Right atrium auricular region (tissue), 2 donors: ENCODE measurements at places on chromosomes 5 and 9. TPM values are rescaled to one million over a fixed set of nuclear protein-coding genes. Genes with fewer than 3 reads are reported as not detected.

DNA sequence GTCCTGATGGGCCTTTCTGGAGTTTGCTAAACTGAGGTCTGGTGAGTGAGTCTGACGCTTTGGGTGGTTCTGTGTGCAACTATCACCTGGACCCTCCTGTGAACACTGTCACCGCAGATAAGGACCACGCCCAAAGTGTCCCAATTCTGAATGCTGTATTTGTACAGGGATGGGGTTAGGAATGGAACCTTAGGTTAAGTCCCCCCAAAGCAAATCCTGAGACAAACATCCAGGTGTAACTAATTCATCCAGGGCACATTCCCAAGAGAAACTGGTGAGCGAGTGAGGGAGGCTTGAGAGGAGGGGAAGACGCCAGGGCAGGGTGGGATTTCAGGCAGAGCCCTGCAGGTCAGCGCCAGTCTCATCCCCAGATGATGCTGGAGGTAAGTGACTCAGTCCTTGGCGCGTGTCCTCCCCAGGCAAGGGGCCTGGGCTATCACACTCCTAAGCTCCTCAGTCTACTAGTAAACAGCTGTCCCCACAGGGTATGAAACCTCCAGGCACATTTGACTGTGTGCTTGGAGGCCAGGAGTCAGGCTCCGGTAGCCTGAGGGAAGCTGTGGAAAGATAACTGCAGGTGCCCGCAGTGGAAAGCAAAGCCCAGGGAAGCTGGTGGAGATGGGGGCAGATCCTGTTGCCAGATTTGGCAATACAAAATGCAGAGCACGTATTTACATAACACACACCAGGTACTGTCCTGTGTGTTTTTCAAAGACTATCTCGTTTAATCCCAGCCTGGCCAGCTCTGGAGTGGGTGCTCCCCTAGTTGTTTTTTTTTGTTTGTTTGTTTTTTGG is 66.7 kb downstream of the IL6ST start:
- peaks cover 4% of the 10 kb centered on the region for H3K4me1 ChIP-seq
- H3K4me3 ChIP-seq: no peak overlapping the region
- no peak for DNase-seq
- H3K27me3 ChIP-seq: no peaks in the 10 kb centered on the region
- no peaks in the 10 kb centered on the region for H3K36me3 ChIP-seq

- no peak overlapping the region for H3K4me3 ChIP-seq
- DNase-seq: peak; percentile 81
- H3K27ac ChIP-seq: peak overlapping the region; percentile 88
- H3K27me3 ChIP-seq: no peaks in the 10 kb centered on the region
- H3K36me3 ChIP-seq: peaks cover 28% of the 10 kb centered on the region
- peaks cover 85% of the 10 kb centered on the region for H3K4me1 ChIP-seq
Measured at GRCh38 chr9:134413890-134414623, 87.8 kb downstream of the RXRA start.

DNA sequence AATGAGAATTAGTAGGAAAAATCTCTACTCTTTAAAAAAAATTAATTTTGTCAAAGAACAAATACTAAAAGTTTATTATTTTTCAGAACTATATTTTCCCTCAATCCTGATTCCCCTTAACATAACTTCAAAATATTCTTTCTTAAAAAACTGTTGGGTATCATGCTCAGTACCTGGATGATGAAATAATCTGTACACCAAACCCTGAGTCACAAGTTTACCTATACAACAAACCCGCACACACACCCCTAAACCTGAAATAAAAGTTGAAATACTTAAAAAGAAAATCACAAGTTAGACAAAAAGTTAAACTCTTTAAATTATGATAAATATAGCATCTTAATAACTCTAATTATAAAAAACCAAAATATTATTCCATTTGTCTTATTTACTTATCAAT is 812.3 kb downstream of the MAT2B start:
- DNase-seq: no peak
- no peak overlapping the region for H3K4me3 ChIP-seq
- H3K27me3 ChIP-seq: no peaks in the 10 kb centered on the region
- H3K36me3 ChIP-seq: no peaks in the 10 kb centered on the region
- H3K27ac ChIP-seq: no peak overlapping the region

DNA sequence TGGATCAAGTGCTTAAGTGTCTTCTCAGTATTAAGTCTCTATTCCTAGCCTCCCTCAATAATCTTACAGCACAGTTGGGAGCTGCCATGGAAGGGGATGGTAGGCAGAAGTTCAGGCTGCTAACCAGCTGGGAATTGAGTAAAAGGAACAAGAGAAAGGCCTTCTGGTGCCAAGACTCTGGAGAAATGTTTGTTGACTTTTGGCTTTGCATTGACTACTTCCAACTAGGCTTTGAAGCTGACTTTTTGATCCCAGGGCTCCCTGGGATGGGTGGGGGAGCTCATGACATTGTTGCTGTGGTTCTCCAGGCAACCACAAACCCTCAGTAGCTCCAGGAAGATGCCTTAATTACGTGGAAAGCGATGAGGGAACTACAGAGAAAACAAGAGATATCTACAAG is 85.2 kb upstream of the HTR4 start:
- H3K27ac ChIP-seq: no peak overlapping the region
- H3K4me1 ChIP-seq: no peaks in the 10 kb centered on the region
- no peak for DNase-seq
- no peaks in the 10 kb centered on the region for H3K27me3 ChIP-seq

SPATA31A5 gene
- not detected for total RNA-seq

RANBP17 gene
- total RNA-seq: 3.6 TPM

CCDC112 gene
- 7.7 TPM for total RNA-seq

DNA sequence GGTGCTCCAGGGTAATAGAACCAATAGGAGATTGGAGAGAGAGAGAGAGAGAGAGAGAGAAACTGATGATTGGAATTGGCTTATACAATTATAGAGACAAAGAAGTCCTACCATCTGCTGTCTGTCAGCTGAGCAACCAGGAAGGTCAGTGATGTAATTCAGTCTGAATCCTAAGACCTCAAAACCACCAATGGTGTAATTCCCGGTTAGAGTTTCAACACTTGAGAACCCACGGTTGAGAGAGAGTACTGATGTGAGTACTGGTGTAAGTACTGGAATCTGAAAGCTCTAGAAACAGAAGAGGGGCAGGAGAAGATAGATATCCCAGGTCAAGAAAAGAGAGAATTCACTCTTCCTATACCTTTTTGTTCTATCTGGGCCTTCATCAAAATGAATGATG is 775.8 kb downstream of the EFNA5 start:
- H3K27ac ChIP-seq: no peak overlapping the region
- H3K4me1 ChIP-seq: peaks cover 7% of the 10 kb centered on the region
- H3K4me3 ChIP-seq: no peak overlapping the region
- no peaks in the 10 kb centered on the region for H3K27me3 ChIP-seq
- no peaks in the 10 kb centered on the region for H3K36me3 ChIP-seq
- no peak for DNase-seq

DNA sequence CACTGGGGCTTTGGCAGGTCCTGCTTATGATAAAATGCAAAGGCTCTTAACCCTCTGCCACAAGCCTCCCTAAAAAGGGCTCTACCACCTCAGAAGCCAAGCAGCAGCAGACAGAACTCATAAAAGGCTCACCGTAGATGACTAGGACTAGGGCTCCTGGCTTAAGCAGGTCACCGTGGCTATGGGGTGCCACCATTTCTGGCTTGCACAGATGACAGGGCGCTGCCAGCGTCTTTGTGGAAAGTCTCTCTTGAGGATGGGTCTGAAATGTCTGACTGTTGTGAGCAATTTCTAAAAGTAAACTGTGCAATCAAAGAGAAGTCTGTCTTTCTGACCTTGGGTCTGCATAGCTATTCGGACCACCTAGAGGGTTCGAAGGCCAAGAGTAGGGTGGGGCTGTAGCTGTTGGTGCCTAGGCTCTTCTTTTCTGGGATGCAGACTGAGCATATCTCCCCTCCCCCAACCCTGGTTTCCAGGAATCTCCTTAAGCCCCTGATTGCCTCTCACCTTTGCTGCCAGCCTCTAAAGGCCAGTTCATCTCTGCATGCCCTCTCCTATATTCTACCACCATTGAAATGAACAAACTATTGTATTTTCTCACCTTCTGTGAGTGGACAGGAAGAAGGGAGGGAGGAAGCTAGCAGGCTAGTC is 307.4 kb downstream of the ARHGAP26 start:
- no peaks in the 10 kb centered on the region for H3K27me3 ChIP-seq
- DNase-seq: no peak
- H3K27ac ChIP-seq: no peak overlapping the region
- H3K4me3 ChIP-seq: no peak overlapping the region

DNA sequence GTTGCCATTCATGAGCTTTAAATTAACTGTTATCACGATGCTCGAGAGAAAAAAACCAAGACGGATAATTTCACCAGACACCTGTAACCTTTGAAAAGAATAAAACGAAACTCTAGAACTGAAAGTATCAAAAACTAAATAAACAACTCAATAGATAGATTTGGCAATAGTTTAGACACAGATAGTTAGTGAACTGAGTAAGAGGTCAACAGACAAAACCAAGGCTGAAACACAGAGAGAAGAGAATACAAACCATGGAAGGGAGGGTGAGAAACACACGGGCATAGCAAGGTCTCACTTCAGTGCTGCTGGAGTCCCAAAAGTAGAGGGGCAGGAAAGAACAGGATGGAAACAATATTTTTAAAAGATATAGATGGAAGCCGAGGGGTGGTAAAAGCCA is 3.3 kb upstream of the OR2V1 start:
- no peaks in the 10 kb centered on the region for H3K4me1 ChIP-seq
- H3K27me3 ChIP-seq: no peaks in the 10 kb centered on the region
- no peak overlapping the region for H3K27ac ChIP-seq
- DNase-seq: no peak
- no peak overlapping the region for H3K4me3 ChIP-seq

GRCh38 chr5:16428359-16428758 is 37.2 kb downstream of the ZNF622 start:
- no peak overlapping the region for H3K27ac ChIP-seq
- H3K4me3 ChIP-seq: no peak overlapping the region
- H3K36me3 ChIP-seq: no peaks in the 10 kb centered on the region

DNA sequence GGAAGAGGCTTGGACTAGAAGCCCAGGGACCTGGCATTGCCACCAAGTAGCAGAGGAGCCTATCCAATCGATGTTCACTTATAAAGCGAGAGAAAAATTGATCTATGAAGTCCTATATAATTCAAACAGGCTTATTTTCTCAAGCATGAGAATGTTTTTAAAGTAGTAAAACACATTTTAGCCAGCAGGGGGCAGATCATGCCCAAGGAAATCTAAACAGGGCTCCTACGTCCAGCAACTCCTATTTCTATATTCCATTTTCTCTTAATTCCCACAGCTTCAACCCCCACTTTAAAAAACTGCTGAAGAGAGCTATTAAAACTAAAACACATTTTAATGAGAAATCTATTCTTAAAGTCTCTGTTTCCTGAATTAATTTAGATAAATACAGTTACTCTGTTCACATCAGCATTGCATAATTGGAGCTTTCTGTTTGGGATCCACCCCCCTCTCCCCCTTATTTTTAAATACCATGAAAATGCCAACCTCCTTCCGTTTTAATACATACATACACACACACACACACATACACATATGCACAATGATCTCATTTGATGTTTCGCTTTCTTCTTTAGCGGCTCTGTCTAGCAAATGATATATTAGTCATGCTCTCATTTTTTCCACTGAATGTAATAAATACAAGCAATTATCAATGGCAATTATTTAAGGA is 144.9 kb downstream of the MYO10 start:
- no peak overlapping the region for H3K4me3 ChIP-seq
- H3K27ac ChIP-seq: no peak overlapping the region
- no peaks in the 10 kb centered on the region for H3K4me1 ChIP-seq
- no peaks in the 10 kb centered on the region for H3K36me3 ChIP-seq

GRCh38 chr9:91863469-91863868 is 86.6 kb downstream of the ROR2 start:
- H3K36me3 ChIP-seq: no peaks in the 10 kb centered on the region
- no peaks in the 10 kb centered on the region for H3K4me1 ChIP-seq
- DNase-seq: no peak
- no peak overlapping the region for H3K27ac ChIP-seq
- H3K4me3 ChIP-seq: no peak overlapping the region

GRCh38 chr9:114016101-114016500 is 62.0 kb downstream of the AMBP start:
- no peaks in the 10 kb centered on the region for H3K27me3 ChIP-seq
- H3K4me3 ChIP-seq: no peak overlapping the region

- DNase-seq: no peak
- H3K4me3 ChIP-seq: no peak overlapping the region
- H3K27ac ChIP-seq: no peak overlapping the region
- no peaks in the 10 kb centered on the region for H3K27me3 ChIP-seq
- no peaks in the 10 kb centered on the region for H3K4me1 ChIP-seq
Measured at GRCh38 chr5:120228262-120229031, 235.7 kb upstream of the PRR16 start.

- peak; percentile 86 for DNase-seq
- H3K27me3 ChIP-seq: no peaks in the 10 kb centered on the region
- H3K4me1 ChIP-seq: no peaks in the 10 kb centered on the region
- H3K36me3 ChIP-seq: no peaks in the 10 kb centered on the region
Measured at GRCh38 chr9:129697656-129698253, 32.3 kb downstream of the PRRX2 start.
